NCI-H2029 treated with DMSO at 0.1 percent for 48 hours (cell line): ENCODE measurements at places on chromosomes 6 and 20.

DNA sequence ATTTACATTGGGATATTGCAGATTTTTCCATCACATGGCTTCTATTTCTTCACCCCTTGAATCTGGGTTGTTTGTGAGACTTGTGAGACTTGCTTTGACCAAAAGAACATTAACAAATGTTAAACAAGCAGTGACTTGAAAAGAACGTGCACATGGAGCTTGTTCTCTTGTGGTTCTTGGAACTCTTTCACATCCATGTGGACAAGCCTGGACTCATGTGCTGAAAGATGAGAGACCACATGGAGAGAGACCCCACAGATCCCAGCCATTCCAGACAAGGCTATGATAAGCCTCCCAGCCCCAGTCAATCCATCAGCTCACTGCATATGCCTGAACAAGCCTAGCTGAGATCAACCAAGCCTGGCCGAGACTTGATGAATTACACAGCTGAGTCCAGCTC, 1365.7 kb upstream of the GJE1 start:
- DNase-seq: no peak

GRCh38 chr20:3224681-3225421, 14.1 kb downstream of the SLC4A11 start:
- DNase-seq: no peak

- no peak for DNase-seq
Observed at GRCh38 chr6:6635291-6635690, 46.8 kb downstream of the LY86 start.

DNA sequence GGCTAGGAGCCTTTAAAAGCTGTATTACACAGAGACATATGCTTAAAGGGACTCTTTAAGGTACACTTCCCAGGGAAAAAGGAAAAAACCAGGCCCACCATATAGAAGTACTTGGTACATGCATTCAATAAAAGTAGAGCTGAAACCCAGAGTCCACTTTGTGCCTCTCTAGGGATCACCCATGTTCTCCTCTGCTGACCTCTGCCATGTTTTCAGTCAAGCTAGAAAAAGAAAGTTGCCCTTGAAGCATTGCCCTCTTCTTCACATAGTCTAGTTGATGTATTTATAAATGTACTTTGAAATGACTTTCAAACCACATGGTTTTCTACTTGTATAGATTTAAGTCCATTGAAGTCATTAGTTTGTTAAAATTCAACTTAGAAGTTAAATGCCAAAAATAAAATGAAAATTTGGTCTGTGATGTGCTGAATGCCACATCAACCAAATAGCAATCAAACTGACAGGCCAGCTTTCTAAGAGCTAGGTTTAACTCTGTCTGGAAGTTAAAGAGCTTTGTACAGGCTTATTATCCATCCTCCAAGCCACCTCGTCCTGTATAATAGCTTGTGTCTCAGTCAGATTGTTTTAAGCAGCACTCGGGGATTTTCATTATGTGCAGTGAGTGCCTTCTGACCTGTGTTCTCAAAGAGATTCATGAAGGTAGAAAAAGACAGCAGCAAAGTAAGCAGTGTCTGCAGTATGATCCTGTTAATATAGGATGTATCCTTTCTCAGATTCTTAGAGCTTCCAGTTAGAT, 238.6 kb upstream of the PLN start:
- DNase-seq: no peak

- DNase-seq: no peak
Observed at GRCh38 chr6:7442467-7442866, 52.9 kb downstream of the RIOK1 start.

DNA sequence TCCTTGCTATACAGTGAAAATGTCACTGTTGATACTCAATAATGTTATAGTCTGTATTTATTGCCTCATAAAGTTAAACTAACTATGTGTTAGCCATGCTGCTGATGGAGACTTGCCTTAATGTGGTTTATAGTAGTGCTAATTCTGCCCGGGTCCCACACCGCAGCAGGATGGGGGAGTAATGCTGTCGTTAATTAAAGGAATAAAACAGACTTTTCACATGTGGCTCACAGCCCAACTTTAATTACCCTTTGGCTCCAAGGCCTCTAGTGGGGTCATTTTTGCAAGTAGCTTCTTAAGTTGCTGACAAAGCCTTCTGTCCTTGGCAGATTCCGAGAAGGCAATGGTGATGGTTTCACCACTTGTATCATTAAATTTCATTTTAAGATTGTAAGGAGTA, 634.3 kb downstream of the TBC1D32 start:
- no peak for DNase-seq

- DNase-seq: no peak
Observed at GRCh38 chr6:158627940-158628211, 16.7 kb downstream of the DYNLT1 start.

- no peak for DNase-seq
Observed at GRCh38 chr6:157358287-157358686, 22.7 kb upstream of the ZDHHC14 start.

- DNase-seq: no peak
Observed at GRCh38 chr6:75524322-75524972, 30.8 kb upstream of the FILIP1 start.

DNA sequence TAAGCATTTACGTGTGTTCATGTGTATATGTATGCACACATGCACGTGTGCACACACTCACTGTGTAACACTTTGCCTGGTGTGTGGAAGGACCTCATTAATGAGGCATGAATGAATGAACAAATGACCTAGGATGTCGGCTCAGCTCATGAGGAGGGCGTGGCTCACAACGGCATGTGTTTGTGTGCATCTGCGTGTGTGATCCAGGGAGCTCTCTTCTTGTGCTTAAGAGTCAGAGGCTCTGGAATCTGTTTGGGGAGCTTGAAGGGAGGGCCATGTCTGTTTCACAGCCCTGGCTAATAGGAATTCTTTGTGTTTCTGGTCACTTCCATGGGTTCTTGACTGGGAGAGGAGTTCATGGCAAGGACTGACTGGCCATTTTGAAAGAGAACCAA, 32.7 kb downstream of the TOX2 start:
- DNase-seq: no peak

DNA sequence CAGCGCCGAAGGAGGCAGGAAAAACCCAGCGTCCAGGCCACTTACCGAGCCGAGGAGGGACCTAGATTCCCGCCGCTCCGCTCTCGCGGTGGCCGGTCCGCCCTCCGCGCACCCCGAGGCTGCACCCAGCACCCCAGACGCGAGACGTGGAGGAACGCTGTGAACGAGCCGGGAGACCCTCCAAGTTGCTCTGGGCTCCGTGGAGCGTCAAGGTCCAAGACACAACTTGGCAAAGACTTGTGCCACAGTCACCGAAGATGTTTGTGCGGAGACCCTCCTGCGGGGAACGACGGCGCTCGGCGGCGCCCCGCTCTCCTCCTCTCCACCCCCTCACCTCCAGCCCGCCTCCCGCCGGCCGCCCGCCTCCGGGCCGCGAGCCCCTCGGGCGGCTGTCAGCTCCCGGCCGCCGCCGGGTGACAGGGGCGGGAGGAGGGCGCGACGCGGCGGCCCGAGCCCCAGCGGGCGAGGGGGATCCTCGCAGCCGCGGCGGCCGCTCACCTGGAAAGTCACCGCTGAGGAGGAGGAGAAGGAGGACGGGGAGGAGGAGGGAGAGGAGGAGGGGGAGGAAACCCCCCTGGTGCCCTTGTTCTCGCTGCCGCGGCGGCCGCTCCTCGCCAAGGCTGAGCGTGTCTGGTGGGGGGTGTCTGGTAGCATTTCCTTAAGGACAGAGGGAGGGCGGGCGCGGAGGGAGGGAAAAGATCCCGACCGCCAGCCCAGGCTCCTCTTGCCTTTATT, 637 bp upstream of the HIVEP2 start:
- DNase-seq: no peak

DNA sequence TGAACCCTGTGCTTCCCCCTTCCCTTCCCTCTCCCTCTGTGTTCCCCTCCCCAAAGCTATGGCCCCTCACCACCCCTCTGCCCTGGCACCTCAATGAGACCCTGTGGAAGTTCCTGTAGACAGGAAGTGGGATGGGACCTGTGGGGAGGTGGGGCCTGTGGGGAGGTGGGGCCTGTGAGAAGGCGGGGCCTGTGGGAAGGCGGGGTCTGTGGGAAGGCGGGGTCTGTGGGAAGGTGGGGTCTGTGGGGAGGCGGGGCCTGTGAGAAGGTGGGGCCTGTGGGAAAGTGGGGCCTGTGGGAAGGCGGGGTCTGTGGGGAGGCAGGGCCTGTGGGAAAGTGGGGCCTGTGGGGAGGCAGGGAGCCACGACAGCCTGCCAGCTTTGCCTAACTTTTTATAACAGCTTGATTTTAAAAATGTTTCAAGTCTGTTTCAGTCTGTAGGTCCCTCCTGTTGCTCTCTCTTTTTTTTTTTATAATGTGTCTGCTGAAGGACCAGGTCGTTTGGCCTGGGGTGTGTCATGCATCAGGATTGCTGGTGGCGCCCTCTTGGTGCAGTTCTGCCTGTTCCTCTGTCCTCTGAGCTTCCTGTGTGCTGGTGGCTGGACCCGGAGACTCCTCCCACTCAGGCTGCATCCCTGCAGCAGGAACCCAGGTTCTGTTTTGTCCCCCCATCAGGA, 70.5 kb upstream of the SLCO4A1 start:
- DNase-seq: no peak
